ENCODE measurements at places on chromosomes 5 and 9.

- no peak for DNase-seq
Observed at GRCh38 chr5:152051499-152052454, 127.1 kb upstream of the GLRA1 start.

- no peak for DNase-seq
Observed at GRCh38 chr5:72268260-72268659, 51.8 kb downstream of the MRPS27 start.

GRCh38 chr9:104247899-104248460 lies 153.9 kb downstream of the SMC2 start:
- DNase-seq: no peak

GRCh38 chr5:80054682-80055081 lies 19.5 kb downstream of the THBS4 start:
- DNase-seq: no peak

DNA sequence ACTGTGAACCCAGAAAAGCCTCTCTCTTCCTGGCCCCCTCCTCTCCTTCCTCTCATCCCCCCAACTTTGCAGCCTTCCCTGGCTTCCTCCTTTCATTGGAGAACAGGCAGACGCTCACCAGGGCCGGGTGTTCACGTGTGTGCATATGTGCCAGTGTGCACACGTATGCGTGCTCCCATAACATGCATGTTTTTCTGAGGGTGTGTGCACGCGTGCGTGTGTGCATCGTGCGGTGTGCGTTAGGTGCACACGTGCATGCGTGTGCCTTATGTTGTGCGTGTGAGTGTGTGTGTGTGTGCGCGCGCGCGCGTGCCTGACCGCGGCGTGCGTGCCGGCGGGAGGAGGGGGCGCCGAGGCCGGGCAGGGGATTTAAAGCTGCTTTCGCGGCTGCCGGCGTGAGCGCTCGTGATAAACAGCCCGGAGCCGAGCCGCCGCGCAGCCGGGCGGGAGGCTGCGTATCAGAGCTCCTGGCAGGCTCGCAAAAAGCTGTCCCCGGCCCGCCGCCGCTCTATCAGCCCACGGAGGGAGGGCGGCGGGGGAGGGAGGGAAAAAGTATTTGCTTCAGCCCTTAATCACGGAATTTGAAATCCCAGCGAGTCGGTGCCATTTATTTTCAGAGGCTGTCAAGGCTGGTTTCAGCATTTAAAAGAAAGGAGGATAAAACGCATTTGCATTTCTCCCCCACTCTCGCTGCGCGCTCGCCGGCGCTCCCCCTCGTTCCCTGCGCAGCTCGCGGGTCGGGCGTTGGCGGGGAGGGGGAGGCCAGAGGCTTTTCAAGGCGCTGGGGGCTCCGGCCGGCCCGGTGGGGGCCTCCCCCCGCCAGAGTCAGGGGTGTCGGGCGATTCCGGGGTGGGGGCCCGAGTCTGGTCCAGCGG lies 183.9 kb downstream of the C9orf50 start:
- DNase-seq: peak; percentile 90

GRCh38 chr5:143453720-143454119 lies 50.2 kb upstream of the NR3C1 start:
- no peak for DNase-seq

- peak; percentile 77 for DNase-seq
Observed at GRCh38 chr9:126613651-126614050, at the start of gene LMX1B. TSS of gene LMX1B (plus strand) at chr9:126613928. CDS start at chr9:126614450, 522 bp downstream.

- no peak for DNase-seq
Observed at GRCh38 chr5:172322028-172322965, 38.7 kb upstream of the UBTD2 start.

DNA sequence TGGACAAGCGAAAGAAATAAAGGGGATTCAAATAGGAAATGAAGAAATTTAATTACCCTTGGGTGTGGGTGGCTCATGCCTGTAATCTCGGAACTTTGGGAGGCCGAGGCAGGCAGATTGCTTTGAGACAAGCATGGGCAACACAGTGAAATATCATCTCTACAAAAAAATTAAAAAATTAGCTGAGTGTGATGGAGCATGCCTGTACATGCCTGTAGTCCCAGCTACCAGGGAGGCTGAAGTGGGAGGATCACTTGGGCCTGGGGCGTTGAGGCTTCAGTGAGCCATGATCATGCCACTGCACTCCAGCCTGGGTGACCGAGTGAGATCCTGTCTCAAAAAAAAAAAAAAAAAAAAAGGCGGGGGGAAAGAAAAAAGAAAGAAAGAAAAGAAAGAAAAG lies 4.0 kb upstream of the RCL1 start:
- DNase-seq: no peak

GRCh38 chr5:178338126-178338749 lies 105.6 kb upstream of the PHYKPL start:
- no peak for DNase-seq

- DNase-seq: no peak
Observed at GRCh38 chr9:21580636-21581378, 98.7 kb upstream of the IFNE start.

DNA sequence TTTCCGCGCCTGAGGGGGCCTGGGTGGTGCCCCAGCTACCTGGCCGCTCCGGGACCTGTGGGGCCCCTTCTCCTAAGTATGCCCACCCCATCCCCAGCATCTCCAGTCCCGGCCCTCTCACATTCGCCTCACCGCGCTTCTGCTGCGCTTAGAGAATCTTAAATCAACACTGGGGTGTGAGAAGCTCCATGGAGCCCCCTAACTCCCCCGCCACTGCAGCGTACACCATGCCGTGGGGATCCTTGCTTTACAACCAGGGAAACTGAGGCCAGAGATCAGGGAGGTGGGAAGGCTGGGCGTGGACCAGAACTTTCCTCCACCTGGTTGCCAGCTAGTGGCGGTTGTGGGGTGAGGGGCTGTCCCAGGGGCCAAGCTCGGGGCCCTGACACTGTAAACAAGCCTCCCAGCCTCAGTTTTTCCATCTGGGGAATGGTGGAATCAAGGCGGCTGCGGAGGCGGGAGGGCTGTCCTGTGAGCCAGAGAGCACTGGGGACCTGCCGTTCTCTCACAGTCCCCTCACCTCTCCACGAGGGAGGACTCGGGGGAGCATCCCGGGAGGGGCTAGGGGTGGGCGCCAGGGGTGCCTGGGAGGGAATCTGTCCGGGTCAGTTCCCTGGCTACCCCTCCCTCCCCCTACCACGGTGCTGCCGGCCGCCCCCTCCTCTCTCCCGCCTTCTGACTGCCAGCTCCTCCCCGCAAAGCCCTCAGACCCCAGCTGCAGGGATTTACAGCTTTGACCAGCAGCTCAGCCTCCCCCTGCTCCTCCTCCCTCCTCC lies 161.2 kb downstream of the C9orf50 start:
- DNase-seq: no peak

- DNase-seq: no peak
Observed at GRCh38 chr5:135576075-135576599, 2.7 kb downstream of the CXCL14 start.

DNA sequence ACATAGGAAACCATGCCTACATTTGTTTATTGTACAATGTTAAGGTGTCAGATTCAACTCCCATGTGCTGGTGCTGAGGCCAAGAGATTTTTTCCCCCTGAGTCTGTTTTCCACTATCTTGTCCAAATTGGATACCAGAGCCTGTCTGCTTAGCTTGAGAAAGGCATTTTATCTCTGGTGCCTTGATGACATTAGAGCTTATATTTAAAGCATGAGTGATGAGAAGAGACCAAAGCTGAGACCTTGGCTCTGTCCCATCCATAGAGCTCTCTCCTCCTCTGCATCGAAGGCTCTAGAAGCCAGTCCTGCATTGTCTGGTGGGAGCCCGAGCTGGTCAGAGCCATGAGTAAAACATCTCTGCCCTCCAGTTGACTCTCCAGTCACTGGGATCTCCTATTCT lies 10.4 kb upstream of the PPP2CA start:
- DNase-seq: no peak

GRCh38 chr5:17384181-17384580 lies 113.8 kb upstream of the TAF11L2 start:
- no peak for DNase-seq

- DNase-seq: no peak
Observed at GRCh38 chr5:61333954-61334867, 2.2 kb downstream of the ZSWIM6 start.

DNA sequence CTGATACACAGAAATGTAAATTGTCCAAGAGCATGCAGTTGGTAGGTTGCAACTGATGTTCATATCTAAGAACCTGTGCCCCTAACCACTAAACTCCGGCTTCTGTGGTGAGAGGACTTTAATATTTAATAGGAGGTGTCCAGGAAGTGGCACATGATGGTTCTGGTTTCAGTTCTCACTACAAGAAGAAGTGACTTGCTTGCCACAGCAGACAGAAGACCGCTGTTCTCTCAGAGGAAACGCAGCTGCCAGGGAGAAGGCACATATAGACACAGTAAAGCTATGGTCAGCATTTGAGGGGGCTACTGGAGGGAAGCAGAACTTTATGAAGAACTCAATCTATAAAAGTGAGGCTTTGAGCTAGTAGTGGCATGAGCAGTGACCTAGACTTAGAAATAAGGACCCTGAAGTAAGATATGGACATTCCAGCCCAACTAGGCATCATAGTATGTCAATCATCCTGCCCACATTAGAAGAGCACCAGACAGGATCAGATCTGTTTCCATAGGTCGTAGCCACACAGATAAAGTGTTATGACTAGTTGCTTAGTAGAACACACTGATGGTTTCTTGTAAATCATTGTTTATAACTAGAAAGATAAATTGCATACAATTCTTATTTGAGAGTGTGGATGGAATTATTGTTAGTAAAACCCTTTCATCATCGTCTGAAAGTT lies 36.4 kb upstream of the DAB2 start:
- peak; percentile 20 for DNase-seq

DNA sequence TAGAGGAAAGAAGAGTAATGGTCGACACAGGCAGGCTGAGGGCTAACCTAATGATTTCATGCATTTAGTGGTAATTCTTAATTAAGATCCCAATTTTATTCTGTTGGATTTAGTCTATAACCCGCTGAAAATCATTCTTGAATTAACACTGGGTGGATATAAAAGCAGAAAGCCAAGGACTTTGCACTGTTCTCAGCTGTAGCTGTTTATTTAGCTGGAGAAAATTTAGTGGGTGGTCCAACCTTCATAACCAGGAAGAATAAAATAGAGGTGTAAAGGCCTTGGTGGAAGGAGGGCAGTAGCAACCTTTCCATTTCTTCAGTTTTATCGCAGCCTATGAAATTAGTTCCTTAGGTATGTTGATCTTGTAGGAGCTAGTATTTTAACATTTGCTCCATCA lies 92.3 kb downstream of the GHR start:
- DNase-seq: no peak

- no peak for DNase-seq
Observed at GRCh38 chr9:3413984-3414383, 111.8 kb downstream of the RFX3 start.

GRCh38 chr9:4886698-4887097 lies 94.0 kb downstream of the RCL1 start:
- no peak for DNase-seq

DNA sequence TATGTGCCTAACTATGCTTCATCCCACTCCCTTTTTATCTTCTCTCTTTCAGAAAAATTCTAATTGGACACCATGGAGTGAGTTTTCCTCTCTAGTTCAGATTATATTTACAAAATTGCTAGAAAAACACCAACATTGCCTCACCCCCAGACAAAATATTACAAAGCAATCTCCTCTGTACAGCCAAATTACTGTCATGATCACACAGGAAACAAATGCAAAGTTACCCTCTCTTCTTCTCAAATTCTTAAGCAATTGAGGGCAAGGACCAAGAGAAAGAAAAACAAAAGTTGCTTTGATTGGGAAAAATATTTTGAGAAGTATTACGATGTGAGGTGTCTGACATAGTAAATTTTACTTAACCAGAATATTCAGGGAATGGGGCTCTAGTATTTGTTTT lies 30.8 kb upstream of the ABCA1 start:
- no peak for DNase-seq

DNA sequence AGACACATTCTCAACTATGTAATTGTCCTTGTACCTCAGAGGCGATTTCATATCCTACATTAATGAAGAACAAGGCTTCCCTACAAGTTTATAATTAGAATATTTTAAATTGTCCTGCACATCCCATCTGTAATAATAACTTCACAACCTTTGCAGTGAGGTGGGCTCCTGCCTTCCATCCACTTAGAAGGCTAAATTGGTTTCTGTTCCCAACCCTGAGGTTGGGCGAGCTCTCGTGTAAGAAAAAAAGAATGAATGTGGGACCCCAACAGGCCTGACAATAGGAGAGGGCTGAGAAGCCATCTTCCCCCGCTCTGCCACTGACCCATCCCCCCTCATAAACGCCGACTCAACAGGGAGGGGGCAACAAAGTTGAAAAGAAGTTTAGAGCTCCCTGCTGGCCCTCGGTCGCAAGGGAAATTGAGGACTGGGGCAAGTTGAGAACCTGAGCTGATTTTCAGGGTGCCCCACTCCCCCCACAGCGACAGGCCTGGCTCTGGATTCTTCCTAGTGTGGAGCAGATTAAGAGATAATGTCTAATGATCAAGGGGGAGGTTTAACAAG lies 9.4 kb downstream of the BARHL1 start:
- no peak for DNase-seq

GRCh38 chr5:154196955-154197652 lies 6.6 kb downstream of the GALNT10 start:
- DNase-seq: no peak

Data from testis (tissue), 5 donors.